ENCODE measurements at places on chromosomes 6 and 20.

GRCh38 chr6:111406200-111406721 is 76.8 kb downstream of the REV3L start:
- no peak for DNase-seq

DNA sequence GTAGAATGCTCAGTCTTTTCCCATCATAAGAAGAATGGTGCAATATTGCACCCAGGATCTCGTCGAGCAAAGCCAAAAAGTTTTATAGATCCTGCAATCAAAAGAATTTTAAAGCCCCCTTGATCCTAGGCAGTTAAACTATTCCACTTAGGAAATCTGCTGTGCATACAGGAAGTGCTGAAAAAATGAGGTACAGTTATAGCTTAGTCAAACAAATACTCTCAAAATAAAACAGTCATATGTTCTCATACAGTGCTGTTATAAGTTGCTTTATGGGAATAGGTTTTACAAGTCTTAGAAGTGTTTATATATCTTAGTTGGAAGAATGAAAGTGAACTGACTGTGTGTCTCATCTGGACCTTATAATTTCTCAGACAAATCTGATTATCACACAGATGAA is 232.6 kb upstream of the RAB32 start:
- DNase-seq, result no peak

- no peak for DNase-seq
Observed at GRCh38 chr6:110459137-110459536, 17.3 kb downstream of the SLC22A16 start.

DNA sequence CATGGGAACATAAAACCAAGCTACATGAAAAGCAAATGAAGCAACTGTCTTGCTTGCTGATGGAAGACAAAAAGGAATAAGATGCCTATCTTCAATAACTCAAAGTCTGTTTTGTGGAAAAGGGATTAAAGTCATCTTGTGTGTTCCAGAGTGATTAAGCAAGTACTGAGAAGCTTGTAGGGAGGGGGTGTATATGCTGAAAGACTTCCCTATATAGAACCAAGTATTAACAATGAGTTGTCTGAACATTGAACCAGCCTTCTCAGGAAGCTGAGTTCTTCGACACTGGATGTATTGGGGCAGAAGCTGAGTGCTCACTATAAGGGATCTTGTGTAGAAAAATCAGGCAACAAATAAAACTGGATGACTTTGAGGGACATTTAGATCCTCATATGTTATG is 451.8 kb downstream of the CD83 start:
- DNase-seq, result no peak

- no peak for DNase-seq
Observed at GRCh38 chr6:87431263-87431662, 23.5 kb downstream of the CFAP206 start.

DNA sequence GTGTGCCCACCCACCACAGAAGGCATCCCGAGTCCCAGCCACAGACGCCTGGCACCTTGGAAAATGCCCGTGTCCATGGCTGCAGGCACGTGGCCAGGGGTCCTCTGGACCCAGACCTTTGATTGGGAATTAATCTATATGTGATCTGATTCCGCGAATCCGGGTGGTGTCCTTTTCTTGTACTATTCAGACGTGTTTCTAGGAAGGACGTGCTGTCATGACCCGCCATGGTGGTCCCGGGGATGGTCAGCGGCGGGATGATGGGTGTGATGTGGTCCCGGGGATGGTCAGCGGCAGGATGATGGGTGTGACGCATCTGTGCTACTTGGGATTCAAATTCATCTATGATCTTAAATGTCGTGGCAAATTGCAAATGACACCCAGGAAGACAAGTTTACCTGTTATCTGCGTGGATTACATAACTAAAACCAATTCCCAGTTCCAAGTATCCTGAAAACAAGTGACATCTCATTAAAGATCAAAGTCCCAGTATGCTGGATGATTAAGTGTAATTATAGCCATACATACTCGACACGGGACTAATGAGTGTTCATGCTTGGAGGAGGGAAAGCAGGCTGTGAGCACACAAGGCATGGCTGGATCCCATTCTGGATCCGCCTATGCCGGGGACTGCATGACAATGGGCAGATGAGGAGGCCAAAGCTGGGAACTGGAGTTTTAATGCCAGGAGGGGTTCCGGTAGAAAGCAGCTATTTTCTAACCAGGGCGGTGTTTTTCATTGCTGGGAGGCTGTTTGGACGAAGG is 256.5 kb downstream of the TAF4 start:
- no peak for DNase-seq

- DNase-seq, result no peak
Observed at GRCh38 chr20:15637546-15637945, 935.7 kb downstream of the KIF16B start.

DNA sequence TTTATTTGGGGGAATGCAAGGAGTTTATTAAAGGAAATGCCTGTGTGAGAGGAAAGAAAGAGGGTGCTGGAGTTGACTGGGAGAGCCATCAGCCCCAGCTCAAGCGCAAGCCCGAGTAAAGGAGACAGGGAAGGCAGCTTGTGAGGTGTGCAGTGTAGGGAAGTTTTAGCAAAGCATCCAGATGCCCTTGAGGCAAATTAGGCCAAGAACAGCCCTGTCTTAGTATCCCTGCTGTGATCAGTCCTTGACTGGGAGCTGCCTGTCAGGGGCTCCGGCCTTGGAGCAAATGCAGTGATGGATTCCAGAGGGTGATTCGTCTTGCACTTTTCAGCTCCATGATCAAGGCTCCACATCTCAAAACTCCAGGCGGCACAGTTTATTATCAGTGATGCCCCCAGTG is 561.7 kb downstream of the KIF16B start:
- DNase-seq, result no peak

DNA sequence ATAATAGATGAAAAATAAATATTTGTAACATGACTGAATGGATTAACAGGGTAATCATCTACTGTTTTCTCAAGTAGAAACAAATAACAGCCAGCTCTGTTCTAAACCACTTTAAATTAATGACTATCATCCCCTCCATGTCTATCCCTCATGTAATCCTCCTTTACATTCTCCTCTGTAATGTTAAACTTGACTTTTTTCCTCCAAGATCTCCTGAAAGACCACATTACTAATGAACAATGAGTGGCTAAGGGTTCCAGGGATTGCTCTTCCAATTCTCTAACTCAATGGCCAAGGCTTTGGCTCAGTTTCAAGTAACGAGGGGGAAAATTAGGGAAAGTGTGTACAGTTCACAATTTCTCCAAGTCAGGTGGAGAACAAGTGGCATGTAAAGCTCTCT is 37.6 kb upstream of the FBXL4 start:
- DNase-seq, result no peak

DNA sequence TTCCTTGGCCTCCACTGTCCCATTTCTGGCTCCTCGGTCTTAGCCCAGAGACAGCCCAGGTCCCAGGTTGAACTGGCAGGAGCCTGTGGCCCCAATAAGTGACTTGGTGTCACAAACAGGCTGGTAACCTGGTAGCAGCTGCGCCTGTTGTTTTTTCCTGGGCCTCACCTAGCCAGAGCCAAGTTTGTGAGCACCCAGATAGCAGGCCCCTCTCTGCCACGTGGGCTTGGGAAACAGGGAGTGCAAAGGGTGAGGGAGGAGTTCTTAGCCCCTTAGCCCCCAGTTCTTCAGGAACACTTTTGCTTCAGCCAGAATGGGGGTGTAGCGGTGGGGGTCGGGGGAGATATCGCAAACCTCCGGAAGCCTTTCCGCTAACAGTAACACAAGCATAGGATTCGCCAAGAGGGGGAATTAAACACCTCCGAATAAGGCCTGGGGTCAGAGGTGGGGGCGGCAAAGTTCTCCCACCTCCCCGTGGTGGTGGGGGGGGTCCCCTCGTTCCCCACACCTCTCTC is 760 bp downstream of the C6orf132 start:
- DNase-seq, result no peak

DNA sequence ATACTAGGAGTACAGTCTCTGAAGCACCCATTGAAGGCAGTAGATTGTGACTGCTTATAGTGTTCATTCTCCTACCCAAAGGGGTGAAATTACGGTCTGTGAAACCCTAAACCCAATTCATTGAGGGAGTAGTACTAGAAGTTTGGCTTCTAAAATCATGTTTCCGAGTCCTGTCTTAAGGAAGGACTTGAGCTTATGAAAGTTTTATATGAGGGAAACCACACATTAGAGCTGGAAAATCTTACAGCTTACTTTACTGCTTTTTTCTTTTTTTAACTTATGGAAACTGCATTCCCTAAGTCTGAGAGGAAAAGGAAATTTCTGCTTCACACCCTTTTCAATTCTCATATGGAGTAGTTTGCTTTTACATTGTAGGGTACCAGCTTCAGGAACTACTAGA is 38.4 kb upstream of the PRIM2 start:
- DNase-seq, result no peak

- DNase-seq, result no peak
Observed at GRCh38 chr6:53672237-53672636, 6.7 kb upstream of the KLHL31 start.

DNA sequence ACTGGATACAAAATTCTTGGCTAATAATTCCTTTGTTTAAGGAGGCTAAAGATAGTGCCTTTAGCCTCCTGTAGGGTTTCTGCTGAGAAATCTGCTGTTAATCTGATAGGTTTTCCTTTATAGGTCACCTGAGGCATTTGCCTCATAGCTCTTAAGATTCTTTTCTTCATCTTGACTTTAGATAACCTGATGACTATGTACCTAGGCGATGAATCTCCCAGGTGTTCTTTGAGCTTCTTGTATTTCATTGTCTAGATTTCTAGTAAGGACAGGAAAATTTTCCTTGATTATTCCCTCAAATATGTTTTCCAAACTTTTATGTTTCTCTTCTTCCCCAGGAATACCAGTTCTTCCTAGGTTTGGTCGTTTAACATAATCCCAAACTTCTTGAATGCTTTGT is 479.4 kb upstream of the MAN1A1 start:
- no peak for DNase-seq

- no peak for DNase-seq
Observed at GRCh38 chr20:2871111-2871465, 2.2 kb upstream of the PTPRA start.

DNA sequence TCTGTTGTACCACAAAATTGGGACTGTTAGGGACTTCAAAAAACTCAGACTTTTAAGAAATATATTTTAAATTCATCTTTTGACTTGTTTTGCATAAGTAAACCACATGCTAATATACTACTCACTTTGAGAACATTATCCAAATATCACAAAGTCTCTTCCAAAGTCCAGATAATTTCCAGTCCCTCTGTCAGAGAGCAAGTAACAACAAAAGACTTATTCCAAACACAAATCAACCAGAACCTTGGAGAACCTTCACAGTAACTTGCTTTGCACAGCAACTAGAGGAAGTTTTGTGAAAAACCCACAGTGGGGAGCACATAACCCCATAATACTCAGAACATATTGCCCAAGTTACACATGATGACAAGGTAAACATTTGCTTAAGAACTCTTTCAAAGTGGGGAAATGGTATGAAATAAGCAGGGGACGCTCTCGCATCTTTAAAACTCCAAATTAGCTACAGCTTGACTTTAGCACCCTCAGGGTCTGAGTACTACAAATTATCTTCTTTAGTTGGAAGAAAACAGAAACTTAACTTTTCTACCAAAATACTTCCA is 37.8 kb downstream of the CENPW start:
- DNase-seq, result no peak

- DNase-seq, result no peak
Observed at GRCh38 chr20:24321973-24322372, 147.5 kb upstream of the SYNDIG1 start.

DNA sequence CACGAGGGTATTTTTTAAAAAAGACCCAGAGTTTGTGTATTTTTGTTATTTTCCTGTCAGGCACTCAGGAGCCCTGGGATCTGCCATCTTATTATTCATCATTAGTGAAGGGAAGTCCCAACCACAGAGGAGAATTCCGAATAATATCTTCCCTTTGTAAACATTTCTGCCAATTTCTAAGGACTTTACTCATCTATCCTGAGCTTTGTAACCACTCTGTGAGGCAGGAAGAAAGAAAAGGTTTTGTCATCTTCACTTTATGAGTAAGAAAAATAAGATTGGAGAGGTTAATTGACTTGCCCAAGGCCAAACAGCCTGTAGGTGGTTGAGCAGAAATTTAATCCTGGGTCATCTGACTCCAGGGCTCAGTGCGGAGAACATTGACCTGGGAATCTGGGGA is 23.0 kb upstream of the IYD start:
- DNase-seq, result no peak

DNA sequence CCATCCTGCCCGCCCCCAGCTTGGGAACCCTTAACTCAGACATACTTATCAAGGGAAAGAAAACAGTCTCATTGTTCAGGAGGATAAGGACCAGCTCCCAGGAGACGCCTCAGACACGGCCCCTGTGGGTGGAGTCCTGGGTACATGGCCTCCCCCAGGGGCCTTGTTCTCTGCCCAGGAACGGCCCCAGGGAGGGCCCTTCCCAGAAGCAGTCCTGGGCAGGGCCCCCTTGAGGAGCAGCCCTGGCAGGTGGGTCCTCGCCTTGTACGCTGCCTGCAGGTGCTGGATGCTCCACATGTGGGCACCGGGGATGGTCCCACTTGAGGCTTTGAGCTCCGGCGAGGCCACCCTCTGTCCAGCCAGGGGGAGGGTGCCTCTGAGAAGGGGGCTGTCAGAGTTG is 4.5 kb upstream of the GATA5 start:
- DNase-seq, result no peak

GRCh38 chr6:366389-367297 is 24.9 kb upstream of the IRF4 start:
- no peak for DNase-seq

DNA sequence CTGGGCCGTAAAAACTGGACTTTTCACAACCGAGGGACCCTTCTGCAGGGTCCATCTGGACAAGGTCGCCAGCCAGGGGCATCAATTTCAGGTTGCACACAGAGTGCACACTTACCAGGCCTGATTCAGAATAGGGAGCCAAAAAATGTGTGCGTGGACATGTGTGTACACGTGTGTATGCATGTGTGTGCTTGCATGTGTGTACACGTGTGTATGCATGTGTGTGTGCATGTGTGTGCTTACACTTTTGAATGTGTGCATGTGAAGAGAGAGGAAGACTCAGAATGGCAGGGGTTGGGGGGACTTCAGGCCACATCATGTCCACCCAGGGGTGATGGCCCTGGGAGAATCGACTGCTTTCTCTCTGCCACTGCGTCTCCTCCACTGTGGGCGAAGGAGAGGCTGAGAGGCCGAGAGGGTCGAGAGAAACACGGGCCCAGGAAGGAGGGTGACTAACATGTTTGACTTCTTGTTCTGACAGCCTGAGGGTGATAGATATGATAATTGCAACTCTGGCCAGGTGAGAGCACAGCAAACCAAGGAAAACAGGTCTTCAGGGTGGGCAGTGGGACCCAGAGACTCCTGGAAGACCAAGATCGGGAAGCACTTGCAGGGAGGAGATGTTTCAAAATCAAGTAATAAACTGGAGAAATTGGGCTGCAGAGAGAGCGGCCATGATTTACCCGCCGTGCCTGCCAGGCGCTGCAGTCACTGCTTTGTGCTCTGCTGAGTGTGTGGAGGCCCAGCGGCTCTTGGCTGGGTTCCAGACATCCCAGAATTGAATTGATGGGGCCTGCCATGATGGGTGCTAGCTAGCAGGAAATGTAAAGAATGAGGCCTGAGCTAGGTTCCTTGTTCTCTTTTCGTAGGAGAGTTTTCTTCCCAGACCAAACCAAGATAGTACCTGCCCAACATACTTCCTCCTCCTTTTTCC is 310.8 kb downstream of the QKI start:
- no peak for DNase-seq

All from NCI-H1694 (cell line).